LHCN-M2 (cell line): ENCODE measurements at places on chromosomes 4 and X. TPM values are rescaled to one million over a fixed set of nuclear protein-coding genes. Genes with fewer than 3 reads are reported as not detected.

TRAM1L1 gene
- total RNA-seq = 6.9 TPM in 2 replicates

PAGE2B gene
- total RNA-seq = not detected in 2 replicates

ADH1C gene
- not detected in 2 replicates for total RNA-seq

DNA sequence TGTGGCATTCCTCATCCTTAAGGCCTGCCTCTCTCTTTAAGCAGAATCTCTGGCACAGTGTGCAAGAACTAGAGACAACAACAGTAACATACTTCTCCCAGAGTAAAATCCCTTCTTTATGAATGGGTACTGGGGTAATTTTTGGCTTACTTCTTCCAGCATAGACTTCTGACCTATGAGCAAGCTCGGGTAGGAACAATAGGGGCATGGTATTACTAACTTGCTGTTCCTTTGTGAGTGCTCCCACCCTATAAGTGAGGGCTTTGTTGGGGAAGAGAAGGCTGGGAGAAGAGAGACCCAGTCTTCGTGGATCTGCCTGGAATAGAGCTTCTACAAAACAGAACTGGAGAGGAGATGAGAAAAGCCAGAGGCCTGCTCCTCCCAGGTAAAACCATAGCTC lies 30.2 kb downstream of the CLDN2 start:
- no peak for DNase-seq

DKC1 gene
- 40.5 and 46.2 TPM in 2 replicates for total RNA-seq

GRCh38 chrX:51568586-51568985 lies 50.1 kb downstream of the CENPVL3 start:
- peak; percentile 58 for DNase-seq

ZNF718 gene
- 7.3 and 8.9 TPM in 2 replicates for total RNA-seq

DNA sequence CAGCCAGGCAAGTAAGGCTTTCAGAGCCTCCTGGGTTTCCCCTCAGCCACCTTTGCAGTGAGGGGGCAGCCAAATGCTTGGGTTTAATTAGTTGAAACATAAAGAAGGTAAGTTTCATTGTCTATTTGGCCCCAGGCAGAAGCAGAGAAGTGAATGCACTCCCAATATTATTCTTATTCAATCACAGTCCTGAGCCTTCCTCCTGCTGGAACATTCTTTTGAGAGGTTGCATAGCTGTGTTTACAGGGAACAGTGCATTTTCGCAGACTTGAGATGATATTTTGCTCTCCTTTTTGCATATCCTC lies 13.9 kb downstream of the SLC2A9 start:
- no peak for DNase-seq

DCAF12L2 gene
- total RNA-seq = not detected in 2 replicates

DNA sequence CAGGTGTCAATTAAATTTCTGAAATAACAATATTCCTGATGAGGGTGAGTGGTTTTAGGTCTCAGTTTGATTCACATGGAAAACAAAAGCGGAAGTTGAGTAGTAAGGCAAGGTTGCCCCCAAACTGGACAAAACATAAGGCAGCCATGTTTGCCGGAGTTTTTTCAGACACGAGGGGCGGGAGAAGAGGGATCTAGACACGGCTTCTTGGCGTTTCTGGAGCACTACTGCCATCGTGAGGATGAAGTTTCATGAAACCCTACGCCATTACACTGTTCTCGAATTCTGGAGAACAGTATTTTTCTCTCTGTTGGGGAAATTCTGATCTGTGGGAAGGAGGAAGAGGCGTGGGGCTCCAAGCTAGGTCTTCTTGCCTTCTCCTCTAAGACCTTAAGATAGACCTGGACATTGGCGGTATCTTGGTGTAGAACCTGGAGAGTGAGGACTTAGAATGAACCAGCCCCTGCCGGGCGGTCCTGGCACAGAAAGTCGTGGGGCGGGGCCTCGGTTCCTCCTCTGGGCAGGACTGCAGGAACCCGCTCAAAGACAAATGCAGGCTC lies 160.3 kb downstream of the OR13H1 start:
- DNase-seq = peak; percentile 24

DNA sequence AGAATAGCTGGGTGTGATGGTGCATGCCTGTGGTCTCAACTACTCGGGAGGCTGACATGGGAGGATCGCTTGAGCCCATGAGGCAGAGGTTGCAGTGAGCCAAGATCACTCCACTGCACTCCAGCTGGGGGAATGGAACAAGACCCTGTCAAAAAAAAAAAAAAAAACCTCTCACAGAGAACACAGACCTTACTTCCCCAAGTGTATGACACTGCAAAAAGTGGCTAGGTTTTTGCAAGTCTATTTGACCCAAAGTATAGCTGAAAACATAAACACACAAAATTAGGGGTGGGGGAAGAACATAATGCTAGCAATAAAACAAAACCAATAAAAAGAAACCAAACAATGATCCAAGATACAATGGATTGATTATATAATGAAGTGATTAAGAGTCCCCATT lies 6.7 kb downstream of the LAMP2 start:
- DNase-seq = no peak

GRCh38 chrX:63758011-63758410 lies 27.0 kb downstream of the ARHGEF9 start:
- DNase-seq = no peak

DNA sequence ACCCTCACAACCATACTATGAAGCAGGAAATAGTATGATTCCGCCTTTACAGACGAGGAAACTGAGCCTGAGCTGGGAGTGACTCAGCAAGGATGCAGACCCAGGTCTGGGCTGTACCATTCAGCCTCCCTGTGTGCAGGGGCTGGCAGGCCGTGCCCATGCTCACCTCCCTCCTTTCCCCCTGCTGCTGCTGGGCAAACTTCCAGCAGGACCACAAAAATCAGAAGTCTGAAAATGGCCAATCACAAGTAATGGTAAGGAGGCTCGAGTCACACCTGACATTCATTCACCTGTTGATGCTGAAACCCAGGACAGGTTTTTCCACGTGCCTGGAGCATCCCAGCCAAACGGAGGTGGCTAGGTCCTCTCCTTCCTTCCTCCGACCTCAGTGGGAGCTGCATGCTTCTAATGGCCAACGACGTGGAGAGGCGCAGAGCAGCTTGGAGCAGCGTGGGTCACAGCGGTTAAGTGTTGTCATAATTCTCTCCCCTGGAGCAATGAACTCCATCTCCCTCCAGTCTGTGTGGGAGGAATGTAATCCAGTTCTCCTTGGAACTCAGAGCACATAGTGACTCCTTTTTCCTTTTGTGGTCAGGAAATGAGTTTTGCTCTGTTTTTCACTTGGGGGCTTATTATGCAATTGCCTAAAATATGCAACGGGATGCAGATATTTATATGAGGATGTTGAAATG lies 371.7 kb downstream of the BCOR start:
- DNase-seq = peak; percentile 43

TCEAL6 gene
- total RNA-seq = not detected in 2 replicates

ADAMTS3 gene
- total RNA-seq = under 0.01 and 0.23 TPM in 2 replicates

DNA sequence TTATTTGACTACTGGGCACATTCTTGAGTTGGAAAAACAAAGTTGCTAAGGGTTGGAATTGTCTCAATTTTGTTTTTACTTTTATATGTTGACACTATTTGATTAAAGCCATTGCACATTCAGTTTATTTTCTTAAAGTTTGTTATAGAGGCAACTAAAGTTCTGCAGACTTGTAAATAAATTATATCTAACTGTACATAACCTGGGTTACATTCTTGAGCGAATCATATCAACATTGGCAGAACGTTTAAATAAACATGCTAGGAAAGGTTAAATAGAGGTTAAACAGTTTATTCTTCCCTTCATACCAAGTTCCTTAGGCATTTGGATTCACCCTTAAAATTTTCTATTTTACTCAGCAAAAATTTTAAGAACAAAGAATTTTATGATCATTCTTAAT lies 74.5 kb downstream of the UCHL1 start:
- no peak for DNase-seq

- no peak for DNase-seq
These were observed 9.3 kb upstream of the RGS12 start for GRCh38 chr4:3283483-3283882.

CD38 gene
- not detected in 2 replicates for total RNA-seq

PASD1 gene
- total RNA-seq = not detected in 2 replicates

GRCh38 chrX:43423876-43424275 lies 232.2 kb upstream of the MAOA start:
- no peak for DNase-seq

DNA sequence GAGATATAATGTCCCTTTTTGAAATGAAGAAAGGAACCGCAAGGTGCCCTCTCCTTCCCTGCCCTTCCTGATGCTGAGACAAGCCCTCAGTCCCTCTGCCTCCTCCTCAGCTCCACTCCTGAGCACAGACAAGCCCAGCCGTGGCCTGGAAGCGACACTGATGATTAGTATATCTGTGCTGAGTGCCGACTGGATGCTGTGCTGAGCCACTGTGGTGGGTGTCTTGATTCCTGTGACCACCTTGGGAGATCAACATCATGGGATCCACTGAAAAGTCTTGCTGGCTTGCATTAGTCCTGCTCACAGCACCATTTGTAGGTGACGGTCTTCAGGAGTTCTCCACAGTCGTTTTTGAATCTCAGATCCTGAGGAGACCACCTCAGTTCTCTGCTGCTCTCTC lies 59.5 kb upstream of the HGFAC start:
- no peak for DNase-seq

XAGE1A gene
- not detected in 2 replicates for total RNA-seq

- DNase-seq = no peak
These were observed 162.0 kb downstream of the NKX6-1 start for GRCh38 chr4:84336964-84337705.

DNA sequence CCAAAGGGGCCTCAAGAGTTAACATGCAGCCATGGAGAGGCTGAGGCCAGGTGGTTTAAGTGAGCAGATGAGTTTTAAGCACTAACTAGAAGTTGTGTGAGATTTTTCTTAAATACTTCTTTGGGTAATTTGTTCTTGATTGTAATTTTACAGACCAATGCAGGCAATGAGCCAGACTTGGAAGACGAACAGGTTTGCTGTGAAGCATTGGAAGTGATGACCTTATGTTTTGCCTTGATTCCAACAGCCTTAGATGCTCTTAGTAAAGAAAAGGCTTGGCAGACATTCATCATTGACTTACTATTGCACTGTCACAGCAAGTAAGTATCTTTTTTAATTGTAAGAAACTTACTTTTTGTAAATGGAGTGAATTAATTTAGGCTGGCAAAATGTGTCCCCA lies 103.9 kb downstream of the USP9X start:
- DNase-seq = no peak

GRCh38 chrX:46255046-46255445 lies 290.2 kb downstream of the ZNF674 start:
- DNase-seq = no peak

FAM236A gene
- total RNA-seq = not detected in 2 replicates

GRCh38 chr4:169986369-169986768 lies 39.8 kb downstream of the MFAP3L start:
- DNase-seq = no peak

GRCh38 chr4:31187979-31188378 lies 467.8 kb downstream of the PCDH7 start:
- DNase-seq = peak; percentile 49

RRH gene
- total RNA-seq = not detected in 2 replicates

DNA sequence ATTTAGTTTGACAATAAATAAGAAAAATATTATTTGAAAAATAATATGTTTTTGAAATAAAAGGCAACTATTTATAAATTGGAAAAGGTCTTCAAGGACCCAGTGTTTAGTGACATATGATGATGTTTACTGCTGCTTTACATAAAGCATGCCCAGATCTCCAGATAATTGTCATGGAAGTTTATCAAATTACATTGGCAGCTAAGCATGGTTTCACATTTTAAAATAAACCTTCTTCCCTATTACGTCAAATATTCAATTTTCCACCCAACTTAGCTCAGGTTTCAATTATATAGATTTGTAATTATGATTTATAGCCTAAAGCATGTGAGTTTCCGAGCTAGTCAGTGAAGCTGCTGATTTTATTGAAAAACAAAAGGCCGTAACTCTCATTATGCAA lies 417.2 kb downstream of the CFAP47 start:
- DNase-seq = no peak

DNA sequence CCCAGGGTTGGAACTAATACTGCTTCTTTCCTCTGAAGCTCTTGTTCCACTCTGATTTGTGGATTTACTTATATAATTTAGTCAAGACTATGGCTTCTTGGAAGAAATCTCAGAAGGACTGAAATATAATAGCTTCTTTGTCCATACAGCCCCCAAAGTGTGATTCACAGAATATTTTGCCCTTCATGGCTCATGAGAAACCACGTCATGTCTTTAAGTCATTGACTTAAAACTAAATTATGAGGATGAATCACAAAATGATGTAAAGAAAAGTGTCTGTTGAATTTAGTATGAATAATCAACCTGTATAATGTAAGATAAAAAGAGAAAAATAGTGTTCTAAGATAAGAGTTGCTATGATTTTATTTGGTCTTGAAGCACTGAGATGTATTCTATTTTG lies 43.3 kb upstream of the AGA start:
- DNase-seq = peak; percentile 52

GRCh38 chr4:21009956-21010355 lies 309.7 kb downstream of the PACRGL start:
- DNase-seq = no peak

- no peak for DNase-seq
These were observed 10.2 kb downstream of the OTUD4 start for GRCh38 chr4:145170223-145170622.

DNA sequence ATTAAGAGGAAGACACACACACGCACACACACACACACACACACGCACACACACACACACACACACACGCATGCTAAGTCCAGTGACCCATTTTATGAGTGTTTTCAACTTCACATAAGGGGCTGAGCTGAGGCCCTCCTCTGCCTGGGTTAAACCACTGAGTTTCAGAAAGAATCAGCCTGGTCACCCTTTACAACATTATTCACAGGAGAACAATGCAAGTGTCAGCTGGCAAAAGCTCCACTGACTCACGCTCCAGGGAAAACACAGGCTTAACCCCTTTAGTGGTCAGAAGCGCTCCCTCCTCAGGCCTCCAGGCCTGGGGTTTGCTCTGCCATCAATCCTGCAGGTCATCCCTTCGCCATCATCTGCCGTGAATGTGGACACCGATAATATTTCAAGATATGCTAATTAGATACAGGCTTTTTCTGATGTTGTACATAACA lies 46.9 kb downstream of the ACOX3 start:
- peak; percentile 100 for DNase-seq

DNA sequence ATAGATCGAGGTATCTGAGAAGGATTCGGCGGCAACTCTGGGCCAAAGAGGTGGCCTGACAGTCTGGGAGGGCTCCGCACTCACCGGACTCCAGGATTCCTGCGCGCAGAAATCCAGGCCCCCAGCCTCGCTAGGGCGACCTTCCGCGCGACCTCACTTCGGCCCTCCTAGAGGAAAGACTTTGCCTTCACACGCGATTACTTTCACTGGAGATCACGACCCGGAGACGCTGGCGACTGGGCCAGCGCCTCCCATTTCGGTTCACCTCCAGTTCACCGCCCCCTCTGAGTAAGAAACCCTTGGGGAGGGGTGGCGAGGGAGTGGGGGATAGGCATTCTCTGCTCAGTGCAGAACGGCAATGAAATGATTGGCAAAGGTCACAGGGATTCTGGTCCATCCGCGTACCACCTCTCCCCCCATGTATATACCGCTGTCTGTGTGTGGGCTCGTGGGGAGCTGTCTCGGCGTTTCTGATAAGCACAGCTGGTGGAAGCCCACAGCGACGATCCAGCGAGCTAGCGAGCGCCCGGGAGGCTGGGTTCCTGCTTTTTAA lies 2.5 kb downstream of the POU3F4 start:
- DNase-seq = no peak

CCDC120 gene
- not detected in 2 replicates for total RNA-seq

GRCh38 chrX:103846386-103846785 lies 14.3 kb upstream of the RAB9B start:
- DNase-seq = no peak

GRCh38 chr4:168765726-168766125 lies 244.3 kb downstream of the CBR4 start:
- peak; percentile 63 for DNase-seq
